Tibial nerve (tissue), 4 donors: ENCODE measurements at places on chromosomes 1 and 21. TPM values are rescaled to one million over a fixed set of nuclear protein-coding genes. Genes with fewer than 3 reads are reported as not detected.

Gene LMX1A
- not detected for total RNA-seq

Gene SIPA1L2
- total RNA-seq: 29.8 TPM

Gene CTH
- 9.0 TPM for total RNA-seq

Gene LCE7A
- total RNA-seq: not detected

Gene CDK18
- total RNA-seq: 5.1 TPM

Gene SH2D2A
- 0.78 TPM for total RNA-seq

Gene CA14
- total RNA-seq: not detected

Gene CYP4A22
- 3.6 TPM for total RNA-seq

Gene PEX19
- 70.4 TPM for total RNA-seq

Gene TRIM17
- not detected for total RNA-seq

Gene HLX
- 27.2 TPM for total RNA-seq

Gene MIXL1
- total RNA-seq: not detected

Gene FAM110D
- 11.9 TPM for total RNA-seq
